ENCODE measurements at places on chromosomes 4 and X.

DNA sequence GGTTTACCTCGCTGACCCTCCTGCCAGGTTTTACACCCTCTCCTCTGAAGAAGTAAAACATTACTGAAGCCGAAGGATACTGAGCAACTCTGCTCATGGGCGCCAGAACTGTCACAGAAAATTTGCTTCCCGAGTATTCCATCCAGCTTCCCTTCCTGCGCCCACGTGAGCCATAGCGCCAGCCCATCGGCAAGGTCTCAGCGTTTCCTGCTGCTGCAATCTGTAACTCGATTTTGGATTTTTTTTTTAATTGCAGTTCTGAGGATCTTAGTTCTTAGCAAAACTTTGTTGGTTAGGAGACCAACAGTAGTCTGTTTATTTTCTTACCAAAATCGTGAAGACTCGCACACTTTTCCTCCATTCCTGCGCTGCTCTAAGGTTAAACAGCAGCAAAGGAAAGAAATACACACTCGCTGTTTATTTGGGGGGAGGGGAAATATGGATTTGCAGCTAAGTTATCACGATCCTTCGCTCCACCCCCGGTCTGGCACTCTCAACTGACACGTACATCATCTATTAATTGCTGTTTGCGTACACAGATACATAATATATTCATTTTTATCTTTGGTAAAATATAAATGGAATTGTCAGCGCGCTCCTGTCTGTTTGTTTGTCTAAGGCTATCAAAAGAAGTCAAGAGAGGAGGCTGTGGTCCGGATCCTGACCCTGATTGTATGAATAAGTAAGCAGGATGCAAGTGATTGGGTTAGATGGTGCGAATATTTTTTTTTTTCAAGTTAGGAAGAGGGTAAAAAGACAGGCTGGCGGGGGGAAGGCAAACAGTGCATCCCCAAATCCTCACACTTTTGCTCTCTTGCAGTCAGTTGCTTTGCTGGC is at the start of gene TLL1:
Gene TLL1 (plus strand): TSS at position 777 of the 837 bp plus-strand sequence. CDS start 668 bp downstream, outside the sequence.
- DNase-seq = no peak

DNA sequence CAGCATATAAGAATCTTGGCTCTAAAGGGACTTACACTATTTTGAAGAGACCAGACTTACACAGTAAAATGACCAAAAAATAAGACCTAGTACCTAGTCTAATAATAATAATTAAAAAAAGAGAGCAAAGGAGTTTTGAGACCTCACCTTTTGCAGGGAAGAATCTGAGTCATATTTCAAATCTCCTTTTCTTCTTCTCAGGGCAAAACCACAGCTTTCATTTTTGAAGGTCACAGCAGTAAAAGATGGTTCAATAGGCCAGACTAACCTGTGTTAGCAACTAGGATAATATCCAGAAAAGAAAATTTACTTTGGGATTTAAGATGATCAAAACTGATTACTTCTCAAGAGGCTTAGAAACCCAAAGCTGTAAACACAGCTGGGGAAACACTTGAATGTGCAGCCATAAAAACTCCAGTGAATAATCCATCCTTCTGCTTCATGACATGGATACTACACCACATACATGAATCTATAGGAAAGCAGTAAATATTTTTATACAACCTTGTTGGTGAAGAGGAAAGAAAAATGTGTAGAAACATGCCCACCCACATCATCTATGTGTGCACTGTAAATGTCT is 25.9 kb upstream of the LNX1 start:
- no peak for DNase-seq

- DNase-seq = no peak
These were observed 384.6 kb downstream of the DTHD1 start for GRCh38 chr4:36665985-36666527.

- no peak for DNase-seq
These were observed 220.2 kb downstream of the STPG2 start for GRCh38 chr4:97923096-97923495.

- DNase-seq = no peak
These were observed 114.3 kb downstream of the SH3BGRL start for GRCh38 chrX:81316163-81316562.

GRCh38 chrX:153412746-153413720 is 1.8 kb downstream of the ZFP92 start:
- no peak for DNase-seq

DNA sequence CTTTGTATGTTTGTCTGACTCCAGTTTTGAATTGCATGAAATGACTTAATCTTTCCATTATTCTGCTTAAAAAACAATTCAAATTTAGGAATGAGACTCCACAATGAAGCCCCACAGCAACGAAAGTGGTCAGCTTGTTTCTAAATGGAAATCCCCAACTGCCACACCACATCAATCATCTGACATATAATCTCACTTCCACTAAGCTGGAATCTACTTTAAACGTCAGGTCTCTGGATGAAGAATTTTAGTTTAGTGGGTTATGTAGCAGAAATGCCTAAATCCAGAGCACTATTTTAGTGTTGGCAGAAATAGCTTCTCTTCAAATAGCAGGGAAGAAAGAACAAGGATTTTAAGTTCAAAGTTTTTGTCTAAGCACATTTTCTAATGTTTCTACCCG is 1.7 kb upstream of the BMP2K start:
- DNase-seq = no peak

DNA sequence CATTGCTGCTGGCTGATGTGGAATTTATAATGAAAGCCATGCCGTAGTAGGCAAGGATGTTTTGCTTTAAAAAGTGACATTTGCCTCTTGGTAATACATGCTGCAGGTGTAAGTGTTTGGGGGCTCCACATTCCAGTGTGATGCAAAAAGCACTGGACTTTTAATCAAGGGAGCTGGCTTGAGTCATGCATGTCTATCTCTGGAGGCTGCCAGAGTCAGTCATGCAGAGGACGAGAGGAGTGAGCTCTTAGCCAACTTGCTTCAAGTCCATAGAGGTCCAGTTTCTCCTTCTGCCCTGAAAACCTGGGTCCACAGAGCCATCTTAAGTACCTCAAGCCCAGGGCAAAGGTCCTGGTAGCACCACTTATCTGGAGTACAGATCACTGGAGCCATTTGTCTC is 11.6 kb upstream of the CXCL13 start:
- no peak for DNase-seq

DNA sequence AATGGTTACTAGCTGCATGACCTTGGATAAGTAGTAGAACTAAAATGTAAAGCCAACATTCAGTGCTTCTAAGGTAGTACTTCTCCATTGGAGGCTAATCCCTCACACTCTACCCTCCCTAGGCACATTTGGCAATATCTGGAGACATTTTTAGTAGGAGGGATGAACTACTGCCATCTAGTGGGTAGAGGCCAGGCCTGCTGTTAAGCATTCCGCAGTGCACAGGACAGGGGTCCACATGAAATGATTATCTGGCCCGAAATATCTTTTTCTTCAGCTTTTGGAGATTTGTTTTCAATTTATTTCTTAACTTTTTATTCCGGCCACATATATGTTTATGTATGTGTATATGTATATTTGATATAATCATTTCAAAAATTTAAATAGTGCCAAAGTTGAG is 36.0 kb upstream of the SPANXC start:
- no peak for DNase-seq

GRCh38 chrX:71438750-71439149 is 72.6 kb downstream of the TAF1 start:
- no peak for DNase-seq

DNA sequence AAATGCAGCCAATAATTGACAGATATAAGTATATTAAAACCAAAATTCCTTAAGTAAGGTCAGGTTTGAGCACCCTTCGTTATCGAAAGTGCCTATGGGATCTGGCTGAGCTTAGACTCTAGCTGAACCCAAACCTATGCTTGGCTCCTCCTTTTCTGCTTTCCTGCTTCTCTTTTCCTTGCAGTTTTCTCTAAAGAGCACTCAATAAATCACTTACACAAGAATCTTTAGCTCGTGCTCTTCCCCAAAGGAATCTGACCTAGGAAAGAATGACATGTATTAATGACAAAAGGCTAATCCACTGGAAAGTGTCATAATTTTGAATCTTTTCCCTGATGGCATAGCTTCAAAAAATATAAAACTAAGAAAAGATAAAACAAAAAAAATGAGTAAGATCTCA is 282.7 kb downstream of the DKK2 start:
- DNase-seq = no peak

- DNase-seq = no peak
These were observed 1.9 kb upstream of the MTTP start for GRCh38 chr4:99572527-99573240.

GRCh38 chr4:56206258-56206657 is 181.0 kb downstream of the AASDH start:
- no peak for DNase-seq

DNA sequence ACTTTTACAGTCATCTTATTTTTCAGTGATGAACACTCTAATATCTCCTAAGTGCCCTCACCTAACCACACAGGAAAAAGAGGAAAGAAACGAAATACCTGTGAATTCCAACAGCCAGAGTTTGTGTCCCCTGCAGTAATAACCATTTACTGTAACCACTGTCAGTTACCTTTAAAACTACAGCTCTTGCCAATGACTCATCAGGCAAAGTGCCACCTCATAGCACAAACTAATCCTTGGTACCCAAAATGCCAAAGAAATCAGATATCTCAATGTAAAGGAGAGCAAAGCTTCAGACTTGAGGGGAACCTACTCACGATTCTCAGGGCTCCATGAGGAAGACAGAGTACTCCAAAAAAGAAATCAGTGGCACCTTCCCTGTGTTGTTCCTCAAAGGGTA is 146.5 kb downstream of the NDST3 start:
- no peak for DNase-seq

DNA sequence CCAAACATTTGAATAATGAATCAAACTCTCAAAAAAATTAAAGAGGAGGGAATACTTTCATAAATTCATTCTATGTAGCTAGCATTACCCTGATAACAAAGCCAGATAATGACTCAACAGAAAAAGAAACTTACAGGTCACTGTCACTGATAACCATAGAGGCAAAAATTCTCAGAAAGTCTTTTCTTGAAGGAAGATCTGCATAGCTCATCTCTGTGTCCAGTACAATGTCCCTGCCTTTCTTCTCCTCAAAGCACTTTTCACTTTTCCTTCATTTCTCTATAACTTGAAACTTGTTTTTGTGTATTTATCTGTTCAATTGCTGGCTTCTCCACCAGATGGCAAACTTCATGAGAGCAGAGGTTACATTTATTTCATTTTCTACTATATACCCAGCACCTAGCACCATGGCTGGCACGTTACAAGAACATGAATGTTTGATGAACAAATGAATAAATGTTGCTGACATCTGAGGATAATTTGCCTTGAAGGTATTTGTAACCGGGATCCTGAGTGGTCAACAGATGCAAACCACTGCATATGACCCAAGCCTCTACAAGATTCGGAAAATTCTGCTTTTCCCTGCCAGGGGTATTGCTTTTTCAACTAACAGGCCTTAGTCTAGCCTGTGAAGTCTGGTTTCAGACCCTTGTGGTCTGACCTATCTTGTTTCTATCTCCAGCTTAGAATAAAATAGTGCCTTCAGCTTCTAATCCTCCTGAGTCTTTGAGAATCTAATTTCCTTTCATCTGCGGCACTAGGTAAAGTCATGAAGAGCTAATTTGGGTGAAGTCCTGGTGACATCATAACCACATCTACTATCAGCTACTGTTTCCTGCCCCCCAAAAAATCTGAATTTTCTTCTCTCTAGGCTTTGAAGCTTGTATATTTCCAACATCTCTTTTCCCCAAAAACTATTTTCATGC is 52.5 kb upstream of the ANTXR2 start:
- no peak for DNase-seq

GRCh38 chrX:11908371-11908770 is 150.3 kb downstream of the MSL3 start:
- no peak for DNase-seq

GRCh38 chr4:153148791-153149190 is 55.5 kb upstream of the TRIM2 start:
- DNase-seq = no peak

GRCh38 chrX:138877746-138878145 is 166.2 kb upstream of the FGF13 start:
- no peak for DNase-seq

GRCh38 chr4:184934961-184935360 is 83.3 kb upstream of the HELT start:
- no peak for DNase-seq

- no peak for DNase-seq
These were observed 31.3 kb downstream of the DRD5 start for GRCh38 chr4:9812501-9813340.

GRCh38 chrX:23548164-23548563 is 119.1 kb upstream of the PRDX4 start:
- DNase-seq = no peak

DNA sequence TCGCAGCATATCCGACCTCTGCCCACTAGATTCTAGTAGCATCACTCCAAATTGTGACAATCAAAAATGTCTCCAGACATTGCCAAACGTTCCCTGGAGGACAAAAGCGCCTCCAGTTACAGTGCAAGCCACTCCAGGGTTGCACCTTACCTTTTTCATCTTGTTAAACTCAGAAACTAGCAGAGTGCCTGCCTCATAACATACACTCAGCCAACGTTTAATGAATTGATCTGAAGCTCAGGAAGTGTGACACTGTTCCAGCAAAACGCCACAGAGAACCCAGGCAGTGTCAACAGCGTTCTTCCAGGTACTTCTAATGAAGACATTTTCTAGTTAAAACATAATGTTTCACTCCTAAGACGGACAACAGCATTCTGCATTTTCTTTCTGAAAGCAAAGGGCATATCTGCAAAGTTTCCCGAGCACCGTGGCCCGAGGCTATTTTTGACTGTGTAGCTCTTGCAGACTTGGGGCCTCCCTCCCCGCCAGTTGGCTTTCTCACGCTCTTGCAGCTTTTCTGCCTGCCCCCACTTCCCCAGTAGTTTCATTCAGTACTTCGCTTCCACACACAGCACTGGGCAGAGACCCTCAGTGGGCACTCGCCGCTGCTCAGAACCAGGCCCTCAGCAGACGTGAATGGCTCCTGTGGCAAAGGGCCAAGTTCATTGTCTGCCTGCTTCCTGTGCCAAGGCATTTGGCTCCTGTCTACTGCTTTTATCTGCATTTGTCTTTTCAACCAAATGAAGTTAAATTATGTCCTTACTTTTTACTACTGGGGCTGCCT is 133.4 kb upstream of the TTC29 start:
- no peak for DNase-seq

- DNase-seq = no peak
These were observed 71.4 kb upstream of the HPGD start for GRCh38 chr4:174593701-174594100.

- DNase-seq = no peak
These were observed 2.0 kb downstream of the HSPA4L start for GRCh38 chr4:127783955-127784770.

- no peak for DNase-seq
These were observed 227.1 kb upstream of the JADE1 start for GRCh38 chr4:128582427-128582870.

DNA sequence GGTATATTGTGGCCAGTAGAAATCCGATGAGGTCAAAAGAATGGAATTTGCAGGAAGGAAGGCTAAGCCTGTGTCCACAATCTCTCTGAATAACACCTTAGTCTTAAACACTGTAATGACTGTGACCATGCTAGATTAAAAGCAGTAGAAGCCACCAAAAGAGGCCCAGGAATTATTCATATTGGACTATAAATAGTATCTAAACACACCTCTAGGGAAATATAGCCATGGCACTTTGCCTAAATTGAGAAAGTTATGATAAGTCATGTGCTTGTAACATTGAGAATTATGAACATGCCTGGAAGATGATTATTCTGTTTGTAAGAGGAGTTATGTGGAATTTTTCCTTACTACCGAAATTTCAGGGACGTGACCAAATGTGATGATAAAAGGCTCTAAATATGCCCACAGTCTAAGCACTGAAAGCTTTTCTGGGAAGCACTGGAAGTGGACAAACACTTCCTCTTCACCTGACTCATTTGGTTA is 298.5 kb downstream of the KCTD8 start:
- no peak for DNase-seq

GRCh38 chr4:98245226-98245625 is 16.0 kb upstream of the RAP1GDS1 start:
- DNase-seq = no peak
